Stimulated activated CD4-positive, alpha-beta T cell treated with anti-CD3 and anti-CD28 coated beads, Interleukin-1b, Interleukin-23, amount 100 ng/mL, for 1 hour (primary cell): ENCODE measurements at places on chromosomes 1 and 21.

- DNase-seq = no peak
Measured at GRCh38 chr1:98677288-98677687, 15.8 kb downstream of the SNX7 start.

DNA sequence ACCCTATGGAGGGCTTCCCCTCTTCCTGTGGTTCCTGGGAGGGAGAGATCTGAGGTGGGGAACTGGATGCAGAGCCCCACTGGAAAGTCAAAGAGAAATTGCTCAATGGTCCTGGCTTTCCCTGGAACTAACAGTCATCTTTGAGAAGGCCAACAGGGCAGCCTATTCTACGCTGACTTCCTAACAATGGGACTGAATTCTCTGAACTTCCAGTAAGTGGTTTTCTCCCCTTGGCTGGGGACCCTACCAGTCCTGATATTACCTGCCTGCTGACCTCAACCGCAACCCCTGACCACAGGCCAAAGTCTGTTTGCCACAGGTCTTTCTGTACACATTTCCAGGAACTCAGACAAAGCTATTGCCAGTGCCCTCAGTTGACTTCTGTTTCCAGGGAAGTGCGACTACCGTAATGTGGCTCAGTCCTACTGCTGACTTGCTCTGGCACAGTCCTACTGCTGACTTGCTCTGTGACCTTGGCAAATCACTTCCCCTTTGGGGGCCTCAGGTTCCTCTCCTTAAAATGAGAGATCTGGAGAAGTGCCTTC is 55.3 kb downstream of the C8B start:
- DNase-seq = no peak

GRCh38 chr1:208040821-208041297 is 129.9 kb upstream of the CD34 start:
- no peak for DNase-seq

DNA sequence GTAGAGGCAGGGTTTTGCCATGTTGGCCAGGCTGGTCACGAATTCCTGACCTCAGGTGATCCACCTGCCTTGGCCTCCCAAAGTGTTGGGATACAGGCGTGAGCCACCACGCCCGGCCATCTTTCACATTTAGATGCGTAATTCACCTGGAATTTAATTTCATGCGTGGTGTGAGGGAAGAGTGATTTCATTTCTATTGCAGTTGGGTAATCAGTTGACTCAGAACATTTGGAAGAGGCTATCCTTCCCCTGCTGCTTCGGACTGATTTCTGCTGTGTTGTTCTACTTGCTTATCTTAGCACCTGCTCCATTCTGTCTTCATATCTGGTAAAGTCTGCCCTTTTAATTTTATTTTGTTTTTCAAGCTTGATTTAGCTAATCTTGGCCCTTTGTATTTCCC is 19.1 kb downstream of the DIP2A start:
- no peak for DNase-seq

DNA sequence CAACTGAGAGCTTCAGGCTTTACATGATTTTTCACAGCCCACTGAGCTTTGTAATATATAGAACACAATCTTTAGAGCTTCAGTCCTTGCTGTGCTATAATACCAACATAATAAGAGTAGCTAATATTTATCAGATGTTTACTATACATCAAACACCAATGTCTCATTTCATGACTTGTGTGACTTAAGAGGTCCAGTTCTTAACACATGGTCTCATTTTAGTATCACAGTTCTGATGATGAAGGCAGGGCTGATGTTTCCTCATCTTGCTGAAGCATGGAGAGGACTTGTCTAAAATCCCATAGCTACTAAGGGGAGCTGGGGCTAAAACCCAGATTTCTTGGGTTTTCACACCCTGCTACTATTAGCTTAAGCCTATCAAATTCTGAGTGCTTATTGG is 5.5 kb downstream of the MTR start:
- no peak for DNase-seq

DNA sequence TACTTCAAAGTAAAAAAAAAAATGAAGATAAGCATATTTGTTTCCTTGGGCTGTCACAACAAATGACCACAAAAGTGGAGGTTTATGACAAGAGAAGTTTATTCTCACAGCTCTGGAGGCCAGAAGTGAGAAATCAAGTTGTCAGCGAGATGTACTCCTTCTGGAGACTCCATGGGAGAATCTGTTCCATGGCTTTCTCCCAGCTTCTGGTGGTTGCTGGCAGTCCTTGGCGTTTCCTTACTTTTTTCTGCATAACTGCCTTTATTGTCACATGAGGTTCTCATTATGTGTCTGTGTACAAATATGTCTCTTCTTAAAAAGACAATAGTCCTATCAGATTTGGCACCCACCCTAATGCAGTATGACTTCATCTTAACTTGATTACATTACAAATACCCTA is 398.3 kb downstream of the KCNT2 start:
- DNase-seq = no peak

GRCh38 chr1:180415985-180416633 is 86.3 kb downstream of the ACBD6 start:
- DNase-seq = no peak

GRCh38 chr1:31915438-31915837 is 22.7 kb downstream of the PTP4A2 start:
- no peak for DNase-seq

GRCh38 chr1:161001525-161001924 is 19.4 kb downstream of the F11R start:
- DNase-seq = no peak

- no peak for DNase-seq
Measured at GRCh38 chr1:8986814-8987190, 39.4 kb downstream of the SLC2A7 start.

DNA sequence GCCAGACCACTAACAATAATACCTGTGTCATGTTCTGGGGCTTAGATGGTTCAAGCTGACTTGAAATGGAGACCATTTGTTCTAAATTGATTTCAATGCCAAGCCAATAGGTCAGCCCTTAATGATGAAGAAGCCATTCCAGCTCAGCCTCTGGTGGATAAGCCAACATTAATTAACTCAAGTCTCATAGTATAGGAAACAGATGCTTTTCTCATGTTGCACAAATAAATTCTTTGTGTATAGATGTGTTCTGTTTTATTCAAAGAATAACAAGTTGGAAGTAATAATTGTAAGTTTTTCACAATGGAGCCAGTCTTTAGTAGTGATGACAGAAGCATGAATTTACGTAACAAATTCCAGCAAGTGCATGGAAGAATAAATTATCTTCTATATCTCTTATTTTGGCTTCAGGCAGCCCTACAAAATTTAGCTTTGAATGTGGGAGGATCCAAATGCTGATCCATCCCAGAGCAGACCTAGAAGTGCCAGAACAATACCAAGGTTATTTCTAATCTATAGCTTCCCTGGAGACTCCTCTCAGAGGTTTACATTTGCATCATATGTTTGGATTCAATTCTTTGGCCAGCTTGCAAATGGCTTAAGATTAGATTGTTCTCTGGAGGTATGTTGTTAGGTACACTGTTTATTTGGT is 42.2 kb upstream of the C1orf105 start:
- no peak for DNase-seq

- no peak for DNase-seq
Measured at GRCh38 chr21:35563885-35564451, 496.4 kb downstream of the SETD4 start.

DNA sequence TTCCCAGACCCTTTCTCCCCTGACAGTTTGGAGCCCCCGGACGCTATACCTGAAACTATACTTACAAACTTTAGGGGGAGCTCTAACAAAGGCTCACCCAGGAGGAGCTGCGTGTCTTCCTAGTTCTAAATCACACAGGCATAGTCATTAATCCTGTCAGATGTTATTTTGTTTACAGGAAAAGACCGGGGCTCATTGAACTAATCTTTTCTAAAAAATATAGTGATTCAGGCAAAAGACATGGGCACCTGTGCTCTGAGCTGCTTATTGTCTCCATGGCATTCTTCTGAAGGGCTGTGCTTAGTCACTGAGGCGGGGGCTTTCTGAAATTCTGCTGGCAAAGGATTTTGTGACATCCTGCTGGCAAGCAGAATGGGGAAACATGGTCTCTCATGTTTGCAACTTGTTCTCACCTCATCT is 1577.0 kb downstream of the NCAM2 start:
- DNase-seq = no peak
